ENCODE measurements at places on chromosomes 3 and 15. TPM values are rescaled to one million over a fixed set of nuclear protein-coding genes. Genes with fewer than 3 reads are reported as not detected.
A peak's percentile ranks its signal among the peaks of the same experiment; 100 is the strongest.

CLDN18 gene
- total RNA-seq: 0.23 TPM

CFAP91 gene
- 0.55 TPM for total RNA-seq

C15orf61 gene
- total RNA-seq: 2.3 TPM

C3orf22 gene
- total RNA-seq: not detected

SLC15A2 gene
- total RNA-seq: 1.5 TPM

SIDT1 gene
- 0.55 TPM for total RNA-seq

TMC3 gene
- total RNA-seq: not detected

RETNLB gene
- total RNA-seq: not detected

IQCH gene
- 1.4 TPM for total RNA-seq

IL5RA gene
- total RNA-seq: not detected

ADCY5 gene
- total RNA-seq: 3.8 TPM

GPR149 gene
- not detected for total RNA-seq

GOLGA6A gene
- total RNA-seq: 1.6 TPM

DNA sequence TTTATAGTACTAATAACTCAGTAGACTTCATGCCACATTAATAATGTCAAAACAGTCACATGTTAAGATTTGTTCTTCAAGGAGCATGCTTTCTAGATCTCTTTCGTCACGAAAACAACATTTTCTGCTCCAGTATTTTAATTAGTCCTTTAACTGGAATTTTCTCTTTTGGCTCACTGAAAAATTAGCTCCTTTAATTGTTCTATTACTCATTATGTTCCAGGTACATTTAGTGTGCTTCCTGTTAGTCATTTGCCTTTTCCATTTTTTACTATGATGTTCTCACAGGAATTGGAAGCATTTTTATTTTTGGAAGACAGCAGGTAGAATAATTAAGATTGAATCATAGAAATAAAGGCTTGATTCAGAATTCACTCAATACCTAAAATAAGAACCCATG, 111.2 kb downstream of the SLC9A9 start:
- no peak for DNase-seq

DNA sequence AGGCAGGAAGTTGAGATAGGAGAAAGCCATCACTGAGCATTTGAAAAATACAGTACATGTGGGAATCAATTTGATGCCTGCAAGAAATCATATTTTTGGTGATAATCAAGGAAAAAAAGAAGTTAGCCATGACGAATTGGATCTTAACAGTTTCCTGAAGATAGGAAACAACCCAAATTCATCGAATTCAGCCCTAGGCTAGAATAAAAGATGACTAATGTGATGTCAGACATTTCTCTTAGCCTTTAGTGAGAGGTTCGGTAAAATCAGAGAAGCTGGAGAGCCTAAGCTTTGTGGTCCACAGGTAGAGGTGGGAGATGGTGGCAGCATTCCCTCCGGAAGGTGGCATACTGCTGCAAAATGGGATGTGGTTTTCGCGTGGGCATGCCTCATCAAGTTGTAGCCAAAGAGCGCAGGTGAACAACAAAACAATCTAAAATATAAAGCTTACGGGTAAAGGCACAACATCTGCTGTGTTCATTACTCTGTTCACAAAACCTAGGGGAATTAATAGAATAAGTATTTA, 144.1 kb upstream of the ALCAM start:
- DNase-seq: no peak

DNA sequence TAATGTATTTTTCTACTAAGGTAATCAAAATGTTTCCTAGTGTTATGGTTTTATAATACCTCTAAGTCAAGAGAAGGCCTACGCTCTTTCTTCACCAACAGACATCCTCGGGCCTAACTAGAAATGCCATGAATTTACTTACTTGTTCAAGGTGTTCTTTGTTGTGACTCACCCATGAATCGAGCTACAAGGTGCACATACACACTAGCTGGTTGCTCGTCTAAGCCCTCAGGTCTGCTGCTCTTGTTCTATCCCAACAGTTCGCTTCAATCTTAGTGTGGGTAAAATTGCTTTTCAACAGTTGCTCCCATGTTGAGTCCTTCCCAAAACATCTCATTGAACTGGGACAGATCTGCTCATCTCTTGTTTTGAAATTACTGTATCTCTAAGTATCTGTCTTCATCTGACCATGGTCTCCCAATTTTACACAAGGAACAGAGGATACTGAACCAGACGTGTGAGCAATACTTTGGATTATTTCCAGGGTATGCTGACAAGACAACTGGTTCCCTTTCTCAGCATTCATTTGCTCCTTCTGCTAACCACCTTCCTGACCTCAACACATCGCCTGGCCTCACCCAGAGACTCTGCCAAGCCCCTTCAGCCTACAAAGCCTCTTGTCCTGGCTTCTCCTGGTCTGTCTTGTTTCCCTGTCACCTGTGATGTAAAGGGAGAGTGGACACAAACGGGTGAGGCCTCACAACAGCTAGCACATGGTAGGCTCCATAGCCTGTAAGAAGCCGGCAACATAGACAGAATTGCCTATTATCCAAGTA, 84.2 kb downstream of the NEDD4 start:
- DNase-seq: no peak

DNA sequence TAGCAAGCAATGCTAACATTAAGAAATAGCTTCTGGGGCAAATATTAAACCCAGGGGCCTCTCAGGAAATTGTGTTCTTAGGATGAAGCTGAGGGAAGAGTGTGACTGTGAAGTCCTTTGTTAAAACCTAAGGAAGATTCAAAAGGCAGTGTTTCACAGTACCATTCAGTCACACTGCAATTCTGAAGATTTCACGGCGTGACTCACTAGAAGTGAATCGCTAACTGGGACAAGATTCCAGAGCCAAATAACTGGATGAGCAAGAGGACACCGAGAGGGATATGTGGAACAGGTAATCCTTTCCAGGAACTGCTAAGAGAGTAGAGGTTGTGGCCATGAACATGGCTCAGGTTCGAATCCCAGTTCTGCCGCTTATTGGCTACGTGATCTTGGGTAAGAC, 61.8 kb upstream of the SMAD3 start:
- no peak for DNase-seq

- no peak for DNase-seq
Measured at GRCh38 chr3:61777483-61777882, 216.1 kb downstream of the PTPRG start.

- DNase-seq: no peak
Measured at GRCh38 chr3:177802151-177802900, 605.0 kb upstream of the TBL1XR1 start.

- no peak for DNase-seq
Measured at GRCh38 chr15:67807141-67807540, 18.2 kb upstream of the SKOR1 start.

GRCh38 chr3:114587986-114588385, 294.2 kb downstream of the TIGIT start:
- no peak for DNase-seq

DNA sequence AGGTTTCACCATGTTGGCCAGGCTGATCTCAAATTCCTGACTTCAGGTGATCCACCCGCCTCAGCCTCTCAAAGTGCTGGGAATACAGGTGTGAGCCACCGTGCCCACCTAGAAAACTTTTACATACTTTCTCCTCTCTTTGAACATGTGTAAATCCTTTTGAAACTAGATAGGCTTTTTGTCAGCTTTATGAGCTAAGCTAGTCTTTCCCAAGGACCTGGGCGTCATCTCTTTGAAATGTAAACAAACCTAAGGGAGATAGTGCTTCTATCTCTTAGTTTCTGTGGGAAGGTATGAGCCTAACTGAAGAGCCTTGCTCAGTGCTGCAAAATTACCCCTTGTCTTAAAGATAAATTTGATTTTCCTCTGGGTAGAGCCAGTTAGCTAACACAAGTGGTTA, 4.8 kb downstream of the CX3CR1 start:
- DNase-seq: peak; percentile 12

DNA sequence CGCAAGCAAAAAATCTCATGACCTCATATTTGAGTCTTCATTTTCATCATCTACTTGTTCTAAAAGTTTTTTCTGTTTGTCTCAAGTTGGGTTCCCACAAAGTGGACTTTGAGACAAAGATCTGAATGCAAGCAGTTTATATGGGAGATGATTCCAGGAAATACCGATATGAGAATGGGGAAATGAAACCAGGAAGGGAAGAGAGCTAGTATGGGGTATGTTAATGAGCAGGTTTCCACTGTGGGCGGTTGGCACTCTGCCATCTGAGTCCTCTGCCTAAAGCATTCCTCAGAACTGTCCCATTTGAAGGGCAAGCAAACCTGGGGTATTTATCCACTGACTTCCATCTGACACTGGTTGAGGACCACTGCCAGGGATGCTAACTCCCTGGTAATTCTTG, 8.8 kb downstream of the ADPRH start:
- DNase-seq: no peak

- peak; percentile 55 for DNase-seq
Measured at GRCh38 chr15:75842722-75843677, at the start of gene UBE2Q2. Gene UBE2Q2 (plus strand): TSS chr15:75843447. CDS start chr15:75843667, 220 bp downstream.

DNA sequence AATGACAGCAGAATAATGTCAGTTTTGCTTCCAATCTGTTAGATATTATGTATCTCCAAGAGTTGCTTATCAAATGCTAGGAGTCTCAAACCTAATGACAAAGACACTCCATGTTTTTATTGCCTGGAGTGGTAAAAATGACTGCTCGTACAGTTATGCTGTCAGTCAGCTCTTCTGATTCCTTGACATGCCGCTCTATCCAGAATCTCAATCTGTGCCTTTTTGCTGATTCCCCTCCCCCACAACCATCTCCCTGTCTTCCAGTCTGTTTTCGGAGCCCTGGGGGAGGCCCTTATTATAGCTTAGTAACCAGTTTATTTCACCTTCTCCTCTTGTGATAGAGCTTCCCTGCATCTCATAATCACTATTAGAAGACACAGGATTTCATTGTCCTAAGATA, 2.6 kb downstream of the MKRN2 start:
- DNase-seq: no peak

GRCh38 chr3:126342991-126343648, 14.1 kb downstream of the KLF15 start:
- peak; percentile 63 for DNase-seq

GRCh38 chr3:8980756-8981257, 17.5 kb upstream of the RAD18 start:
- no peak for DNase-seq

- DNase-seq: no peak
Measured at GRCh38 chr3:4776980-4777581, 202.2 kb upstream of the BHLHE40 start.

GRCh38 chr15:78195735-78196201, 38.6 kb downstream of the ACSBG1 start:
- DNase-seq: peak; percentile 56

- peak; percentile 51 for DNase-seq
Measured at GRCh38 chr3:149339931-149340309, 6.5 kb upstream of the TM4SF18 start.

DNA sequence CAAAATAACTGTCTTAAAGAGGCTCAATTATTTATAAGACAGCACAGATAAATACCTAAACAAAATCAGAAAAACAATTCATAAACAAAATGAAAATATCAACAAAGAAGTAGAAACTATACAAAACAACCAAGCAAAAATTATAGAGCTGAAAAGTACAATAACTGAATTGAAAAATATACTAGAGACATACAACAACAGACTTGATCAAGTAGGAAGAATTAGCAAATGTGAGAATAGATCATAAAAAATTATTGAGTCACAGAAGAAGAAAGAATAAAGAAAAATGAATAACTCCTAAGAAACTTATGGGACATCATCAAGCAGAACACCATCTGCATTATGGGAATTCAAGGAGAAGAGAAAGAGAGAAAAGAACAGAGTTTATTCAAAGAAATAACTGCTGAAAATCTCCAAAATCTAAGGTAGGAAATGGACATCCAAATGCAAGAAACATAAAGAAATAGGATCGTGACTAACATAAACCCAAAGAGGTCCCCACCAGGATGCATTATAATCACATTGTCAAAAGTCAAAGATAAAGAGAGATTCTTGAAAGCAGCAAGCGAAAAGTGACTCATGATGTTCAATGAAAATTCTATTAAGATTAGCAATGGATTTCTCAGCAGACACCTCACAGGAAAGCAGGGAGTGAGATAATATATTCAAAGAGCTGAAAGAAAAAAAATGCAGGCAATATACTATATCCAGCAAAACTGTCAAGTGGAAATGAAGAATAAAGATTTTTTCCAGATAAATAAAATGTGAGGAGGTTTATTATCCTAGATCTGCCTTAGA, 85.9 kb downstream of the DCLK3 start:
- DNase-seq: no peak

DNA sequence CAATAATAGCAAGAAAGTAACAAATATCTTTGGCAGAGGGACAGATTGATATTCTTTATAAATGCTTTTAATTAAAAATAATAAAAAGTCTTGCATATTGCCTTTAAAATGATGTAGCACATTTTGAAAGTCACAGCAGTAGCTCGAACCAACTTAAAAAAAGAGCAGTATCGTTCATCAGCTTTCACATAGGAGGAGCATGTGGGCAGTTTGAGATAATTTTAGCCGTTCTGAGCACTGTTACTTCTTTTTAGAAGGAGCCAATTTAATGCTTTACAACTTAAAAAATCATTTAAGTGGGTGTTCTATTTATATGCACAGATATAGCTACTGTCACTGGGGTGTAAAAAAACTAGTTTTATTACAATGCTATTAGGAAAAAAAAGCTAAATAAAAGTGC, 622.7 kb upstream of the GBE1 start:
- DNase-seq: no peak

- DNase-seq: no peak
Measured at GRCh38 chr3:185934767-185935464, 2.9 kb downstream of the TRA2B start.

DNA sequence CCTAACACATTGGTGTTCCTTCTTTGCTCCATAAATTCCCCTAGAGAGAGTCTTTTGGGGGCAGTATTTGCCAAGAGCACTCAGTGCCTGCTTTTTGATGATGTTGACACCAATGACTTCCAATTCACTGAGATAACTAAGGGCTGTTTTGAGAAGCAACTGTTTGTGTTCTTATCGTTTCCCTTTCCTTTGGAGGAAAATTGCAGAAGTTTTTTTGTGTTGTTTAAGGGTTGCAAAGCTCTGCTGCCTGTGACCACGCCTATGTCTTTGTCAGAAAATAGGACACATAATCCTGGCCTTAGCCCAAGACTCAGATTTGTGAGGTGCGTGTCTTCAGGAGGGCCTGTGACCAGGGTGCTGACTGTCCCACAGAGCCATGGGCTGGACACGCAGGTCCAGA, 99.6 kb downstream of the FAM43A start:
- peak; percentile 36 for DNase-seq

GRCh38 chr15:62739082-62739481, 303.5 kb upstream of the TPM1 start:
- no peak for DNase-seq

DNA sequence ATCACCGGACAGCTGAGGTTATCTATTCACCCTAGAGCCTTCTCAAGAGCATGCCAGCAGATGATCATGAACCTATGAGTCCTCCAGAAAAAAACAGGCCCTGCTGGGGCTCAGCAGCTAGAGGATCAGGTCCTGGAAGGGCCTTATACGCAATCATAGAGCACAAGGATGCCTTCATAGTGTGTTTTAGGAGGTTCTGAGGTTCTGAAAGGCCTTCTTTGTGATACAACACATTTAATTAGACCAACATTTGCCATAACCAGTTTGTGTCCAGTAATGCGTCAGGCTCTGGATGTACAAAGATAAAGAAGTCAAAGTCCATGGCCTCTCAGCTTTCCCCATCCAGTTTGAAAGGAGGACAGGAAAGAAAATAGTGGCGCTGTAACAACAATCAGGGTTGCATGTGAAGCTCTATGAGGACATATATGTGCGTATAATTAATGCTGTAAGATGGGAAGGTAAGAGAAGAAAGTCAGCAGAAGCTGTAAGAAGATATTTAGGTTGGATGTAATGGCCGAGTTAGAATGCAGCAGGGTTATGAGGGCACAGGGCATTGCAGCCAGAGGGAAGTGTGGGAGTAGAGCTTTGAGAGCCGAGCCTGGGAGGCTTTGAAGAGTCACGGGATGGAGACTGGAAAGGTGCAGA, 302.6 kb upstream of the TBL1XR1 start:
- DNase-seq: peak; percentile 63

Data from left lobe of liver (tissue), 2 donors.